AML-193 (cell line): ENCODE measurements at places on chromosomes 7 and 10.
A peak's percentile ranks its signal among the peaks of the same experiment; 100 is the strongest.

DNA sequence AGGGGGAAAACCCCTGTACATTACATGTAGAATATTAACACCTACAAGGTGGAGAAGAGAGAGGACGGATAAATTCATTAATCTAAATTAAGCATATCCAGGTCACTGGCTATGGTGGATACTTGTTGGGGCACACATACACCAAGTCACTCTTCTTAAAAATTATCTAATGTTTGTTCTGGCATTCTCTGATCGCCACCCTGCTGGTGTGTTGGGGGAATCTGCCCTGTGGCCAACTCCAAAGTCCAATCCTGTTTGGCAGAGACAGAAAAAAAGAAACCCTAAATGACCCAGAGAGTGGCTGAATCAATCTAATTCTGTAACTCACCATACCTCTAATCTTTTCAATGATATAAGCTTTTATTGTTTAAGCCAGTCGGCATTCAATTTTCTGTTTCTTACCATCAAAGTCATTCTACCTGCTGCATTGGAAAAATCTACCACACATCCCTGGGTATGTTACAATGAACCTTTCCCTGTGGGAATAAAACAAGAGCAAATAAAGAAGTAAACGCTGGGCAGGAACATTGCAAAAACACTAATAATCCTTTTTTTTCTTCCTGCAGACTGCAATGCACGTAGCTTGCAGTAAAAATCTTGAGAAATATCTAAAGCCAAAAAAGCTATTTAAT lies 34.2 kb downstream of the ELMO1 start:
- no peak for DNase-seq

DNA sequence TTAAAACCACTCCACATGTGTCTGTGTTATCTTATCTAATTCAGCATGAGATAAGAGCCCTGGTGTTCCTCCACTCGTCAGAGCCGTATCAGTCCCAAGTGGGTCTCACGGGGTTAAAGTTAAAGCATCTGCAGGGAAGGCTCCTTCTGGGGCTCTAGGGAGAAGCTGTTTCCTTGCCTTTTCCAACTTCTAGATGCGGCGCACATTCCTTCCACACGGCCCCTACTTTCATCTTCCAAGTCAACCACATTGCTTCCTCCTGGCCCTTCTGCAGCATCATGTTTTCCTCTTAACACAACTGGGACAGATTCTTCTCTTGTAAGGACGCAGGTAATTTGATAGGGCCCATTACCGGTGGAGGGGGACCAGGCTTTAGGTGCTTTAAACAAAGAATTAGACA lies 620.1 kb upstream of the DPP6 start:
- DNase-seq, result no peak

- DNase-seq, result no peak
These were observed 19.5 kb upstream of the GALNT17 start for GRCh38 chr7:71112436-71112835.

DNA sequence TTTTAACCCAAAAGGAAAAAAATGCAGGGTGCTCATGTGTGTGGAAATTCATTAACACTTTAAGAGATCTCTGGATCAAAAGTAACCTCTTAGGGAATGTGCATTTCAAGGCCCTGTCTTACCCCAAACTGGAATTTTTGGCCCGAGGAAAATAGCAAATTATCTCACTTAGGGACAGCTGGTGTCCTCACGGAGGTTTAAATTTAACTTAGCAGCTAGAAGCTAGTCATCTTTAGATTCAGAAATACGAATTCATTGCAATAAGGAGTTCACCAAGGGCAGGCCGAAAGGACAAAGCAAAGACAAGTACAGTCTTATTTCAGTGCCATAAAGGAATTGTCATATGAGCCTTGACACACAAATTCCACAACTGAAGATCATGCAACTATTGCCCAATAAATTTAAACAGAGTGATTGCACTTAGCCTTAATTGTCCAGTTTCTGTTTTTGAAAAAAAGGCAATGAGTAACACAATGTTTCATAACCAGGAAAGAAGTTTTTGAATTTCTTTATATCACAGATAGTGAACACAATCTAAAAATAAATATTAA lies 22.4 kb upstream of the SEMA3C start:
- DNase-seq, result no peak

- no peak for DNase-seq
These were observed 32.6 kb downstream of the DUSP5 start for GRCh38 chr10:110530131-110530831.

DNA sequence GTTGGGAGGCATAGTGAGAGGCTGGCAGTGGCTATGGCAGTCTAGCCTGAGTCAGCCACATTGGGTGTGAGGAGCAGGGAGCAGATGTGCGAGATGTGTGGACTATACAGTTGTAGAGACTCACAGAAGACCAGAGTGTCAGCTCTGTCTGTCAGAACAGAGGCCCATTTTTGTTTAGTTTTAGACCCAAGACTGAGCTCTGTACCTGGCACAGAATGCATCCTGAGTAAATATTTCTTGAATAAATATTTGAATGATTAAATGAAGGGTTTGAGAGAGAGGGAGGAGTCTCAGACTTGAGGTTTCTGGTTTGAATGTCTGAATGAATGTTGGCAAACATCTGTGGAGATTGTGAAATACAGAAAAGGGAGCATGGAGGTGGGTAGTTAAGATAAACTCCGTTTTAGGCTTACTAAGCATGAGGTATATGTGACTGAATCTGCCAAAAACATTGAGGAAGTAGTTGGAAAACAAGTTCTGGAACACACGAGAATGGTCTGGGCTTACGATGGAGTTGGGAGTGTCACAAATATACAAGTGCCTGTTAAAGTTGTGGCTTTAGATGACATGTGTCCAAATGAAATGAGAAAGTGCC lies 3.6 kb downstream of the SEC23IP start:
- peak; percentile 83 for DNase-seq

DNA sequence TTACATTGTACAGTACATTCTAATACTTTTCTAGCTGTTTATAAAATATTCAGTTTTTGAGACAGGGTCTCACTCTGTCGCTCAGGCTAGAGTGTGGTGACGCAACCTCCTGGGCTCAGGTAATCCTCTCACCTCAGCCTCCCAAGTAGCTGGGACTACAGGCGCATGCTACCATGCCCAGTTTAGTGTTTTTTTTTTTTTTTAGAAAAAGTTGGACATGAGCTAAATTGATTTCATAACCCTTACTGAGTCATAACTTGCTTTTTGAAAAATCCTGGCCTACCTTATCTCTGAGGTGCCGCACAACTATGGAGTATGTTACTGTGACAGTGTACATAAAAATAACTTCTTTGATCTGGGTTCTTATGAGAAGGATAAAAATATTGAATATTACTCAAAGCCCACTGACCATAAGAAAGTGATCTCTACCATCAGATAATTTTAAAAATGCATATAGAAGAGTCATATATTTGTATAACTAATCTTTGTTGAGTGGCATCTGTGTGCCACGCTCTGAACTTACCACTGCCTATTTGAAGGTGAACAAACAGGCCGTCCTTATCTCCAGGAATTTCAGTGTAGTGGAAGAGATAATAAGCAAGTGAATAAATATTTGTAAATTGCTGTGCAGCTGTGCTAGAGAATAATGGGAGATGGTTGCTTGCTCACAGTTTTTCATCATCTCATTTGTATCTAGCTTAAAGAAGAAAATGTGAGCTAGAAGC lies 73.2 kb downstream of the PPP1R9A start:
- DNase-seq, result no peak

DNA sequence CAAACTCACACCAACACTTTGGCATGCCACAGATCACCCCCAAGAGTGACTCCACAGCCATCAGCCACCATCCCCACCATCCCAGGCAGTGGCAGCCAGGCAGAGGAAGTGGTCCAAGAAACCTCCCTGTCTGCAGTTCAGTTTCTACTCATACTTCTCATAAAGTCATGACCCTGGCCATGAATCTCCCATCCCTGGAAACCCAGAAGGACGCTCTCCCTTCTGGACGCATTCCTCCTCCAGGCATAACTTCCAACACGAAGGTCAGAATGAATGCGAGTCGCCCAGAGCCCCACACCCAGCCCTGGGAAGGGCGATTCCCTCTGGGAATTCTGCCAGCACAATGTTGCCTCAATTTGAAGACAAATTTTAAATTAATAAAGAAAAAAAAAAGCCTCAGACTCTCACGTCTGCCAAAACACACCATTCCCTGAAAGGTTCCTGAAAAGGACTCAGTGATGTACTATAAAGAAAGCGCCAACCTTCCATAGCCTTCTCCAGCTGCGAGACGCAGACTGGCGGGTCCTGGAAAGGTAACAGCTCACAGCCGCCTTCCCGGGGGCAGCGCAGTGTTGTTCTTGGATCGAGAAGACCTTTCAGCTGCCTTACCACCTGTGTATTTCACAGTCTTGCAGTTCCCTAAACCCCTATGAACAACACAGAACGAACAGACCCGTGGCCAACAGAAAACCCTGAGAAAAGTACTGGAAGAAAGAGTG lies 307.6 kb downstream of the FRMD4A start:
- DNase-seq, result no peak

- DNase-seq, result no peak
These were observed 39.4 kb downstream of the BTBD16 start for GRCh38 chr10:122310311-122311050.
